Left kidney (tissue), 8 donors: ENCODE measurements at places on chromosomes 13 and 19. TPM values are rescaled to one million over a fixed set of nuclear protein-coding genes. Genes with fewer than 3 reads are reported as not detected.

GRCh38 chr13:64553411-64554129 lies 2676.6 kb downstream of the PCDH9 start:
- DNase-seq = no peak

DNA sequence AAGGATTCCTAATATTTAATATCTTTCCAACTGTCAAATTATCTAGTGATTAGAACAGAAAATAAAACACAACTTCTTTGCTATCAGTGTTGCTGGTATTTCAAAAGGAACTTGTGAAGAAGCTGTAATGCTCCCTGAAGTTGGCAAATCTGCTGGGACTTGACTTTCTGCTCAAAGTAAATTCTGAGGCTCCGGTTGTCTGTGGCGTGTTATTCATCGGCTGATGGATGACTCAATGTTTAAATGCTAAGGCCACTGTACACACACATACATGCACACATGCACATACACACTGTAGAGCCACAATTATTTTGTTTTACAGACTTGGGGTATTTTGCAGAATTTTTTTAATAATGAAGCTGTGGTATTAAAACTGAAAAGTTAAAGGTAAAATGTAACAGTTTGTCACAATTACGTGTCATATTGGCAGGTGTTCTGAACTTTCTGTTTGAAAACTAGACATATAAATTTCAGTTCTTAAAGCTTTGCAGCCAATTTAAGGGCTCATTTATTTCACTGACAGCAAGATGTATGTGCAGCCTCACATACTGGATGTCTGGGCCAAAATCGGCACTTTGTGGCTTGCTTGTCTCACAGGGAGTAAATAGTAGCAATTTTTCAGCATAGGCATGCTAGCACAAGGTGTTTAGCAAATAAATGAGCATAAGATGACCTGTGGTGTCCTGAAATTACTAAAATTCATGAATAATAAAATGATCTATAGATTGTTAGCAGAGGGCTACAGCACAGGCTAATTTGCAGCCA lies 1691.7 kb upstream of the PCDH20 start:
- DNase-seq = peak; percentile 6

Gene PDX1
- polyA plus RNA-seq = not detected

DNA sequence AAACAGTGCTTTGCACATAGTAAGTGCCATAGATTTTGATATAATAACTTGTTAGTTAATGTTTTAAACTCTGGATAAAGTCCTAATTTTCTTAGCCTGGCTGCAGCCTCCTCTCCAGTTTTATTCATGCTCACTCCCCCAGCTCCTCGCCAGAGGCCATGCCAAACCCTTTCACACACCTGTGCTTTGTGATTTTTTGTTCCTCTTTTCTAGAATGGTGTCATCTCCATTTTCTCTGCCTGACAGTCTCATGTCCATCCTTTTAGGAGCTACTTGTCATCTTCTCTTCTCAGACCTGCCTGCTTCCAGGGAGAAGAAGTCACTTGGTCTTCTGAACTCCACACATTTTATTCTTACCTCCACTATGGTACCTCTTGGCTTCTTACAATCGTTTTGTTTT lies 55.8 kb upstream of the SPATA13 start:
- no peak for DNase-seq

Gene ZNF221
- polyA plus RNA-seq = 8.0 TPM

DNA sequence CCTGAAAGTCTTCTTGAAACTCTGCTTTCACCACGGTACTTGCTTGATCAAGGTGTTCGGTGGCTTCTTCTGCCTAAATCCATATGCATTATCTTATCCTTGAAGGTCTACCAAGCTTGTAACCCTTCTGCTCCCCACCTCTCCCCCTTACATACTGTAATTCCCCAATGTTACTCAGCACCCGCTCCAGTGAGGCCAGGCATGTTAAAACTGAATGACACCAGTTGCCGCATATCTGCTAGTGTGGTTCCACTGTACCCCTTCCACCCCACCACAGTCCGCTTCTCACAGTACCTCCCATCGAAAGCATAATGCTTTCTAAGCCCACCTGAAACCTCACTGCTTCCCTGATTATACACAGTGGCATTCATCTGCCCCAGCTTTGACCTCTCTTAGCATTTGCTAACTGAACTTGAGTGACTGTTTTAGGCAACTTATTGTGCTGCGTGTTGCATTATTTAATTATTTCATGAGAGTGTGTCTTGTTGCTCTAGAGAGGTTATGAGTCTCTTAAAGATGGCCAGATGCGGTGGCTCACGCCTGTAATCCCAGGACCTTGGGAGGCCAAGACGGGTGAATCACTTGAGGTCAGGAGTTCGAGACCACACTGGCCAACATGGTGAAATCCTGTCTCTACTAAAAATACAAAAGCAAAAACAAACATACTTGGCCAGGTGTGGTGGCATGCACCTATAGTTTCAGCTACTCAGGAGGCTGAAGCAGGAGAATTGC lies 87.6 kb upstream of the MBNL2 start:
- DNase-seq = no peak

Gene PGLYRP1
- polyA plus RNA-seq = 0.32 TPM

Gene PLVAP
- 123 TPM for polyA plus RNA-seq

- no peak for DNase-seq
Measured at GRCh38 chr13:109785141-109785891, 1.1 kb downstream of the IRS2 start.

Gene GNG14
- 1.00 TPM for polyA plus RNA-seq

GRCh38 chr19:43739439-43740235 lies 15.1 kb downstream of the SMG9 start:
- DNase-seq = no peak

- DNase-seq = no peak
Measured at GRCh38 chr13:19185086-19185864, 3.7 kb upstream of the TUBA3C start.

DNA sequence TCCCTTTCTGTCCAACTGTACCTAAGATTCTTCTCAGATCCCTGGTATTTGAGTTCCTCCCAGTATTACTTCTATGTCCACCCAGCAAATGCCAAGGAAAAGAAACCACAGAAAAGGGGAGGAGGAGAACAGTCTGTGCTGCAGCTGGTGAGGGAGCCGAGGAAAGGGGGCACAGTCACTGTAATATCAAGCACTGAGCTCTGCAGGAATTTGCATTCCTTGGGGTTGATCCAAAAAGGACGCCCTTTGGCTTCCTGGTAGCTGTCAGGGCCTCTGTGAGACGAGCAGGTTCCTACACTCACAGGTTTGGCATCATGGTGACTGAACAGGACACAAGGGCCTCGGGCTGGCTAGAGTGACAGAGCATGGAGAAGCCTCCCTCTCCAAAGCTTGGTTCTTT lies 273.4 kb downstream of the NHLRC3 start:
- no peak for DNase-seq

DNA sequence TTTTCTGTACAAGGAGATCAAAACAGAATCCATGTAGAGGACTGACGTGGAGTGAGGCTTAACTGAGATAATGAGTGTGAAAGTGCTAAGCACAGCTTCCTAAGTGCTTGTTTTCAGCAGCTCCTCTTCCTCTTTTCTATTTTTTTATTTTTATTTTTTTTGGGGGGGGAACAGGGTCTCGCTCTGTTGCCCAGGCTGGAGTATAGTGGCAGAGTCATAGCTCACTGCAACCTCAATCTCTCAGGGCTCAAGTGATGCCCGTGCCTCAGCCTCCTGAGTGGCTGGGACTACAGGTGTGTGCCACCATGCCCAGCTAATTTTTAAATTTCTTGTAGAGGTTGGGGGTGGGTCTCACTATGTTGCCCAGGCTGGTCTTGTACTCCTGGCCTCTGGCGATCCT lies 5.6 kb upstream of the FOSB start:
- DNase-seq = no peak

GRCh38 chr13:106804991-106805390 lies 237.1 kb upstream of the ARGLU1 start:
- DNase-seq = no peak

DNA sequence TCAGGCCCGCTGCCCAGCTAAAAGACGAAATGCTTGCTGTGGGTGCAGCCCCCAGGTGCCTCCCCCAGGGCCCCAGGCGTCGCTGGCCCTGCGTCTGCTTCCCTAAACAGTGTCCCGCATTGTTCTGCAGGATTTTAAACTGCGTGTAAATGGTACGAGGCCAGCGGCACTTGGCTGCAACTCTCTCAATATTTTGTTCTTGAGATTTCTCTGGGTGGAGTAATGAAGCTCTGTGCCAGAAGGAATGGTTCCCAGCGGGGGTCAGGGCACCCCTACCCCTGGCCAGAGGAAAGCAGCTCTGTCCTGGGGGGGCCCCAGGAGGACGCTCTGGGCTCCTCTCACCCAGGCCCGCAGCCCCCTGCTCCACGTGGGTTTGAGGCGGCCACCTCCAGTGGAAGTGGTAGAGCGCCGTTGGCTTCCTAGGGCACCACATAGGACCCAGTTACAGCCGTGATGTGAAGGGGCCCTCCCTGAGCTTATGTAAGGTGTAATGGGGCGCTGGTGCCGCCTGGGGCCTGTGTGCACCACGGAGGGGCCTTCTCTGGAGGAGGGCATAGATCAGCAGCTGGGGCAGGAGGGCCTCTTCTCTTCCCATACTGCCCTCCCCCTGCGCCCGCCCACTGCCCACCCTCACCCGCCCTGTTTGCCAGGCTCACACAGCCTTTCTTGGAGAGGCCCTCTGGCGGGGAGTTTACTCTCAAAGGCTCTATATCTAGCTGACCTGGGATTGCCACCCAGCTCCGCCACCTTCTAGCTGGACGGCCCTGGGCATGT lies 19.8 kb downstream of the PAK4 start:
- DNase-seq = no peak

- DNase-seq = peak; percentile 10
Measured at GRCh38 chr13:108494991-108495645, 134.3 kb upstream of the MYO16 start.
